ENCODE measurements at places on chromosomes 12 and 14. TPM values are rescaled to one million over a fixed set of nuclear protein-coding genes. Genes with fewer than 3 reads are reported as not detected.

DNA sequence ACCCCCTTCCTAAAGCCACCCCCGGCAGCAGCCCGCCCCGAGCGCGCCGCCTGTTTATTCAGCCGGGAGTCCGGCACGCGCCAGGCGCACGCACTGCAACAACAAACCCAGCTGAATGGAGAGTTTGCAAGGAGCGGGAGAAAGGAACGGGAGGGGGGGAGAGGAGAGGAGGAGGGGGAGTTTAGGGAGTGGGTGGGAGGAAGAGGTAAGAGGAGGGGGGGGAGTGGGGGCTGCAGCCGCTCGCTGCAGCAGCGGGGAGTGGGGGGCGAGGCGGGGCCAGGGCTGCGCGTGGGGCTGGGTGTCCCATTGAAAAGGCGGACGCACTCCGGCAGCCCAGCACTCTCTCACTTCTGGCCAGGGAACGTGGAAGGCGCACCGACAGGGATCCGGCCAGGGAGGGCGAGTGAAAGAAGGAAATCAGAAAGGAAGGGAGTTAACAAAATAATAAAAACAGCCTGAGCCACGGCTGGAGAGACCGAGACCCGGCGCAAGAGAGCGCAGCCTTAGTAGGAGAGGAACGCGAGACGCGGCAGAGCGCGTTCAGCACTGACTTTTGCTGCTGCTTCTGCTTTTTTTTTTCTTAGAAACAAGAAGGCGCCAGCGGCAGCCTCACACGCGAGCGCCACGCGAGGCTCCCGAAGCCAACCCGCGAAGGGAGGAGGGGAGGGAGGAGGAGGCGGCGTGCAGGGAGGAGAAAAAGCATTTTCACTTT lies at the start of gene ASCL1:
TSS of gene ASCL1 (plus strand) at position 336 of the 712 bp plus-strand sequence. CDS start 571 bp downstream, outside the sequence.
- no peak for DNase-seq

DNA sequence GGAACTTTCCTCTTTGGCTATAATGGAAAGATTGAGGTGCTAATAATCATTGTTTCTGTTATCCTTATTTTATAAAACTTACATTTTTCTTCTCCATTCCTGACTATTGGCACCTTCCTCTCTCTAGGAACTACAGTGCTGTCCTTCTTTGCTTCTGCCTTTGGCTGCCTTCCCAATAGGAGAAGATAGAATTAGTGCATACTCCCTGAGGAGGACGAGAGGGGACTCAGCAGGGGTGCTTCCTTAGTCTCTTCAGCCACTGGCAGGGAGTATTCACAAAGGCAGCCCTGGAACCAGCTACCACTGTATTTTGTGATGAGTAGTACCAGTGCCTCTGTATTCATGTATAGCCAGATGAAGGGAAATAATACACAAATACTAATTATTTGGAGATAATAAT lies 208.5 kb downstream of the FOXG1 start:
- DNase-seq, result no peak

DNA sequence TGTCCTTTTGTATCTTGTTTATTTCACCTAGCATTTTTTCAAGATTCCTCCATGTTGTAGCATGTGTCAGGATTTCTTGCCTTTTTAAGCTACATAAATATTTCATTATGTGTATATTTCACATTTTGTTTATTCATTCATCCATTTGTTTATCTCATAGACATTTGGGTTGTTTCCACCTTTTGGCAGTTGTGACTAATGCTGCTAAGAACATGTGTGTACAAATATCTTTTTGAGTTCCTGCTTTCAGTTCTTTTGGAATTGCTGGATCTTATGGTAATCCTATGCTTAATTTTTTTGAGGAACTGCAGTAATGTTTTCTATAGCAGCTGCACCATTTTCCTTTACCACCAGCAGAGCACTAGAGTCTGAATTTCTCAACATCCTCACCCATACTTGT lies 62.4 kb downstream of the SCN8A start:
- no peak for DNase-seq

- DNase-seq, result peak; percentile 80
These were observed 56.9 kb downstream of the CDC42BPB start for GRCh38 chr14:103000291-103000921.

GRCh38 chr12:127970491-127970890 lies 296.5 kb upstream of the TMEM132C start:
- no peak for DNase-seq

GRCh38 chr12:128908254-128908653 lies 55.0 kb downstream of the GLT1D1 start:
- no peak for DNase-seq

DNA sequence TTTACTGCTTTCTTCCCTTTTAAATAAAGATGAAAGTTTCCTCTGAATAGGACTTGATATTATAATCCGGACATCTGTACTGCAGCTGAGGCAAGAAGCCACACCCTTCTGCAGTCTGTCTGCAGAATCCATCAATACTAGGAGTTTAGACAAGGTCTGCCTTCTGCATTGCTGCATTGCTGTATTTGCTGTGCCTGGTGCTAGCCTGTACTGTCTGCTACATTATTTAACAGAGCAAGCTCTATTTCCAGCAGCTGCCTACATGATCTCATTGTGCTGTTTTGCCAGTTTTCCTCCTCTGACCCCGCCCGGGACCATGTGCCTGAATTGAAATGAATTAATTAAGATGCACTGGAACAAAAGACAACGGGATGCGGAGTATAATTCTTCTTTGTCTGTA lies 1.7 kb downstream of the TUBA1A start:
- no peak for DNase-seq

DNA sequence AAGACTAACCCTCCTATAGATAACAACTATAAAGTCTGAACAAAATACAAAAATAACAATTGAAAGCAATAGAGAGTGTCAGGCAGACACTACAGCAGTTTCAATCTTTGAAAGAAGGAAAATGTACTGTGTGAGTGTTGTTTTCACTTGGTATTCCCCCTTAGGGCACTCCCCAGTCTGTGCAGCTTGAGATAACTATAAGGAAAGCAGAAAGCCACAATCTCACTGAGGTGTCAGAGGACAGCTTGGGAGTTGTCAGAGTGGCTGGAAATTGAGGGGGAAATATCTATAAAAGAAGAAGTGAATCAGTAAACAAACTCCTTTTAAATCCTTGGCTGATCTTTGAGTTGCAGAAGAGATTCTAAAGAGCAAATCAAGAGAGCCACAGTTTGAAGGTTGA lies 364.8 kb downstream of the NELL2 start:
- no peak for DNase-seq

DNA sequence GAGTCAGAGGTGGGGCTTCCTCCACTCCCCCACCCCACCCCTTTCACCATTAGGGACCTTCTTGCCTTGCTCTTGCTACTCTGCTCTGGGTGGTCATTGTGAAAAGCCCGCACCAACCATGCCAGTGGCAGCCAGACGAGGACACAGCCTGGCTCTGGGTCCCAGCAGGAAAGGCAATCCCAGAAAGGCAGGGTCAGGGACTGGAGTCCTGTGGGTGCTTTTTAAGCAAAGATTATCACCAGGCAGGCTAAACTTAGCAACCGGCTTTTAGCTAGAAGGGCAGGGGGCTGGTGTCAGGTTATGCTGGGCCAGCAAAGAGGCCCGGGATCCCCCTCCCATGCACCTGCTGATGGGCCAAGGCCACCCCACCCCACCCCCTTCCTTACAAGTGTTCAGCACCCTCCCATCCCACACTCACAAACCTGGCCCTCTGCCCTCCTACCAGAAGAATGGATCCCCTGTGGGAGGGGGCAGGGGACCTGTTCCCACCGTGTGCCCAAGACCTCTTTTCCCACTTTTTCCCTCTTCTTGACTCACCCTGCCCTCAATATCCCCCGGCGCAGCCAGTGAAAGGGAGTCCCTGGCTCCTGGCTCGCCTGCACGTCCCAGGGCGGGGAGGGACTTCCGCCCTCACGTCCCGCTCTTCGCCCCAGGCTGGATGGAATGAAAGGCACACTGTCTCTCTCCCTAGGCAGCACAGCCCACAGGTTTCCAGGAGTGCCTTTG lies 1.2 kb upstream of the GAPDH start:
- DNase-seq, result peak; percentile 94

GRCh38 chr14:91405241-91405721 lies 12.3 kb downstream of the CCDC88C start:
- no peak for DNase-seq

- no peak for DNase-seq
These were observed 33.0 kb downstream of the FOXN3 start for GRCh38 chr14:89384023-89384422.

- DNase-seq, result no peak
These were observed 6.2 kb upstream of the CGRRF1 start for GRCh38 chr14:54503486-54503885.

- DNase-seq, result no peak
These were observed 47.8 kb upstream of the OR5AU1 start for GRCh38 chr14:21203470-21204166.

GRCh38 chr14:72518809-72519377 lies 375.0 kb downstream of the DPF3 start:
- DNase-seq, result no peak

DNA sequence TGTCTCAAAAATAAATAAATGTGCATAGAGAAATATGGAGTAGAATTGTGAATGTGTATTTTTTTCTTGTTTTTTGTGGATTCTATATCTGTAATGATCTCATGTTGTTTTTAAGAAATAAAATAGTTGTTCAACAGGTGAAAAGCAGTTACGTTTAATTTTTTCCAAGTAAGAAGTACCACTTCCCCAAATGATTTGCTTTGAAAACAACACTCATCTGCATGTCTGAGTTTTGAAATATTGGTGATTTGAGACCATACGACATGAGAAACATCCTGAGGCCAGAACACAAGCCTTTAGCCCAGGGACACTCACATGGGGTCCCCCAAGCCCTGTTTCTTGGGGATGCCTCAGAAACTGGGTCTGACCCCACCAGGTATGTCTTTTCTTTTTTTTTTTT lies 4.2 kb upstream of the FICD start:
- DNase-seq, result no peak

- no peak for DNase-seq
These were observed 4.4 kb downstream of the SSTR1 start for GRCh38 chr14:38212111-38212510.

DNA sequence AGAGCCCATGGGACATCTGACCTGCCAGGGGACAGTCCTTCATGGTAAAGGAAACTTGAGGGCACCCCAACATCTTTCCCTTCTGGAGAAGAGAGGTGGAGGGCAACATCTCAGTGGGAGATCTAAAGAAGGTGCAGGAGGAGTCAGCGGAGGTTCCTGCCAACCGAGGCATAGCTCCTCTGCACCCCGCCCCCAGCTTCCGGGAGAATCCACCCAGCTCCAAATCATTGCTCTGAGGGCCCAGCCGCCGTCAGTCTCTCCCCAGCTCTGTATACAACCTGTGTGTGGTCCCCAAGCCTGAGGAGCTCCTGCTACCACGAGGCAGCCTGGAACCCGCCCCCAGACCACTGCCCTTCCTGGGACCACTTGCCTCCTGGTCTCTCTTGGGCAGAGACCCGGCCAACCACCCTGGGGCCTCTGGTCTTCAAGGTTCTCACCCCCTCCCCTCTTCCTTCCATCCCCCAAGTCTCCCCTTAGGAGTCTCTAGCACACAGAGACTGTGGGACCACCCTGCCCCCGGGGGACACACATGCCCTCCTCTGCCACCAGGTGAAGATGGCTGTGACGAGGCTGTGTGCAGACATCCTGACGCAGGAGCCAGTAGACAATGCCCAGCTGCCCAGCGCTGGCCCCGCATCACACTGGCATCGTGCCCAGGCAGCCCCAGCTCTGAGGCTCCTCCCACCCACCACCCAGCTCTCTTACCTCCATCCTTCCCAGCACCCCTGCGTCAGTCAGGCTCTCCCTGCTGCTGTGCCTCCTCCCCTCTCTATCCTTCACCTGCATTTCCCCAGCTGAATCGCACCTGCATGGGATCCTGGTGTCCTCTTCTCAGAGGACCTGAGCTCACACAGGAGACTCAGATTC lies 13.0 kb upstream of the NUDT14 start:
- no peak for DNase-seq

DNA sequence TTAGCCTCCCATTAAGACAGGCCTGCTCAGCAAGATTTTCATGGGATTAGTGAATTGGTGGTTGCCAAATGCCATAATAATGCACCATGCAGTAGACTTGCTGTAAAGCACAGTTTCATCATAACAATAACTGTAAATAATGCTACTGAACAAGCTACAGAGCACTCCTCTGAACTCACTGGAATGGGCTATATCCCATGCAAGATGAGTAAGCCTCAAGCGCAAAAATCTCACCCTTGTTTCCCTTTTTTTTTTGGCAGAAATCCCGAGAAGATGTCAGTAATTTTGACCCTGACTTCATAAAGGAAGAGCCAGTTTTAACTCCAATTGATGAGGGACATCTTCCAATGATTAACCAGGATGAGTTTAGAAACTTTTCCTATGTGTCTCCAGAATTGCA lies 145.9 kb upstream of the HIF1A start:
- no peak for DNase-seq

GRCh38 chr12:65603438-65604351 lies 220.6 kb upstream of the HMGA2 start:
- DNase-seq, result no peak

- DNase-seq, result no peak
These were observed 165.4 kb upstream of the CCDC198 start for GRCh38 chr14:57659052-57659451.

GRCh38 chr14:99946652-99947489 lies 118.4 kb upstream of the EVL start:
- DNase-seq, result no peak

- DNase-seq, result no peak
These were observed 18.4 kb upstream of the GALNT16 start for GRCh38 chr14:69241577-69241976.

DNA sequence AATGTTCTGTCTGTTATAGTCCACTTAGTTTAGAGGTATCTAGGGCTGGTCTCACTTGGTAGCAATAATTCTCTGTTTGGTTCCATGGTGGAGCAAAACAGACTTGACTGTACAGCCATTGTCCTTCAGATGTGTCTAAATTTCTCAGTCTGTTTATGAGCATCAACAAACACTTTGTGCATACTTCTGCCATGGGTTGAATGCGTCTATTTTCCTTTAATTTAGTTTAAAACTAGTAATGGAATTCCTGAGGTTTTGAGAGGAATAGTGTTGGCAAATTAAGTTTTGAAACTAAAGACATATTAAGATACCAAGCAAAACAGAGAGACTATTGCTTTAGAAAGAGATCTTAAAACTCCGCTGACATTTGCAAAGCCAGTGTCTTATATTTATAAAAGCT lies 22.6 kb downstream of the FRS2 start:
- no peak for DNase-seq

DNA sequence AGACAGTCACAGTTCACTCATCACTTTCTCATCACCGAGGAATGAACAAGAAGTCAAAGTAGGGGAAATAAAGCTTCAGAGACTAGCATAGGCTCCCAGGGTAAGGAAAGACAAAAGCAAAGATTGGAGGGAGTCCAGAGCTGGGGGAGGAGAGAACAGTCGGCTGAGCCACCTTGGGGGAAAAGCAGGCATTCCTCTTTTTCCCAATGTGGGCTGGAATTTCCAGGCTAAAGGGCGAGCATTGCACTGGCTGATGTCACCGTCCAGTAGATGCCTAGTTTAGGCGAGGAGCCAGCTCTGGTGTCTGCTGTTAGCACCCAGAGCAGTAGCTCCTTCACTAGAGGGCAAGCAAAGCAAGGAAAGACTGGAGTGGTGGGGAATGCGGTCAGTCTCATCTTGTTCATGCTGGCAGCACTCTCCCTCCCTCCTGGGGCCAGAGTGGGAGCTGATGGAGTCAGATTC lies 8.5 kb upstream of the KRT75 start:
- no peak for DNase-seq

GRCh38 chr12:42130672-42131402 lies 13.8 kb downstream of the GXYLT1 start:
- DNase-seq, result no peak

PTGER2 gene
- 2.5 TPM for total RNA-seq

AMDHD1 gene
- total RNA-seq, result not detected

ESRRB gene
- 0.24 TPM for total RNA-seq

TAOK3 gene
- 18.3 TPM for total RNA-seq

CATSPERB gene
- total RNA-seq, result 2.2 TPM

GOLT1B gene
- 84.8 TPM for total RNA-seq

SLC5A8 gene
- total RNA-seq, result not detected

CTSG gene
- not detected for total RNA-seq

GLIPR1 gene
- 123 TPM for total RNA-seq

Data from chondrocyte (in vitro differentiated cells).